Cortex of kidney (tissue), 1 donor: ENCODE measurements at places on chromosomes 7 and 10.

- no peak for DNase-seq
These were observed 108.8 kb downstream of the ADCYAP1R1 start for GRCh38 chr7:31160941-31161340.

- DNase-seq: no peak
These were observed 123.1 kb upstream of the RHEB start for GRCh38 chr7:151642746-151643145.

DNA sequence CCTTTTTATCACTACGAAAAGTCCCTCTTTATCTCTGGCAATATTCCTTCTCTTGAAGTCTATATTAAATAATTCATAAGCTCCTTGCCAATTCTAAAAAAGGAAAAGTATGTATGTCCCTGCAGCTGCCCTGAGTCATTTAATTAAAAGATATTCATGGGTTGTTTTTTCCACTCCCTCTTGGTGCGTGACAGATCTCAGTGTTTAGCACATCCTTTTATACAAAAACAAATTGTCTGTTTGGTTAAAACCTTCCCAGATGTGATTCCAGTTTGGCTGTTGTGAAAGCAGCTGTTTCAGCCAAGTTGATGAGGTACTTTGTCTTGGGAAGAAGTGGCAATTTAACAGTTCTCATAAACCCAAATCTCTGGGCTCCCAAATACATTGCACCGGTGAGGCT is 33.8 kb upstream of the PRLHR start:
- DNase-seq: no peak

DNA sequence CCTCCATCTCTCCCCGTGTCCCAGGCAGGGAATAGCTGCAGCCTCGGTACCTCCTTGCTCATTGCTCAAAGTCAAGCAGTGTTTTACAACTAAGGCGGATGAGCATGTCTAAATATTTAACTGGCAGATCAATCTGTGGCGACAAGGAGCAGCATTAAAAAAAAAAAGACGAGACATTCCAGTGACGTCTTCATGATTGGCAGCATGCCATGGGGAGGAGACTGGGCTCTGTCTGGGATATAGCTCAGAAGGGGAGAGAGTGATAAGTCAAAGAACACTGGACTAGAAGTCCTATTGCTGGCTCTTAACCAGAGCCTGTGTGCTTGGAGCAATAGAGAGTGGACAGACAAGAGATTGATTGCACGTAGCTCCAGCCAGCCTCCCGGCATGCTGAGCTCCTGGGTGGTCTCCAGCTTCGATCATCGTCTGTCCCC is 287.5 kb upstream of the PODXL start:
- DNase-seq: no peak

DNA sequence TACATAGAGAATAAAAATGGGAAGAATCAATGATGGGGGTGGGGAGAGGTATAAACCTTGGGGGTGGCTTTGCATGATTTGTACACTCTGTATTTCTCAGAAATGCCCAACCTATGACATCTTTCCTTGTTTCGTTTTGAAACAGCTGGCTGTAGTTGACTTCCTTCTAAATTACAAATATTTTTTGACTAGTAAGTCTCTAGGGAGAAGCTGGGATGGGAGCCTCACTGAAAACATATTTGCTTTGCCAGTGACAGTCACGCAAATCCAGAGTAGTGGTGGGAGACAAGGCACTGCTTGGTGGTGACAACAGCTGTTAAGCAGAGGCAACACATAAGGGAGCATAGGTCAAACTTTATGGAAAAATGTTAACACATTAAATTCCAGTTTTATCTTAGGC is 440.5 kb downstream of the SEMA3D start:
- no peak for DNase-seq

GRCh38 chr7:118449797-118450567 is 225.5 kb downstream of the ANKRD7 start:
- DNase-seq: no peak

DNA sequence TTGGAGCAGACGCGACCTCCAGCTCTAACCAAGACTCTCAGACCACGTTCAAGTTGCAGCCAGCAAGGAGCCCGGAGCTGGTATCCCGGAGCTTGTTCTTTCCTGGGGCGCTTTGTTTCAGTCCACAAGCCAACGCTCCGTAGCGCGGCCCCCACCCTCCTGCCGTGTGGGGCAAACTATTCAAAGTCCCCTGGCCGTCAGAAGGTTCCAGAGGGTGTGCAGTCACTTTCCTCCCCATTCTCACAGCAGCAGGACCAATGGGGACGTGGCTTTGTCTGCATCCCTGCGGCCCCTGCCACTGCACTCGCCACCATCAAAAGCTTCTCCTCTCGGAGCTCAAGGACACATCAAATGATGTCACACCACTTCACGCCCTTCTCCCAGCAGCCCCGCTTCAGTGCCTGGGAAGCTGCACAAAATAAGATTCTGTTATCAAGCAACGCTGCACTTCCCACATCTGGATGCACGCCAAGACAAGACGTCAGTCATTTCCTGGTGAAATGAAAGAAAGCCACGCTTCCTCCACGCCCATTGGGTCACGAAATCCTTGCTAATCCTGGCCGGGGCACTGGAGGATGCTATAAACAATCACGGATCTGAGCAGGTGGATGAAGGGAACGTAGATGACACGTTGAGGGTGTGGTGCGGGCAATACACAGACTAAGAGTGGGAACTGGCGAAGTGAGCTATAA is 348.2 kb downstream of the PTPRN2 start:
- no peak for DNase-seq

GRCh38 chr7:158252081-158252836 is 335.4 kb downstream of the PTPRN2 start:
- DNase-seq: no peak
